ENCODE measurements at places on chromosomes 3 and 15. TPM values are rescaled to one million over a fixed set of nuclear protein-coding genes. Genes with fewer than 3 reads are reported as not detected.

DNA sequence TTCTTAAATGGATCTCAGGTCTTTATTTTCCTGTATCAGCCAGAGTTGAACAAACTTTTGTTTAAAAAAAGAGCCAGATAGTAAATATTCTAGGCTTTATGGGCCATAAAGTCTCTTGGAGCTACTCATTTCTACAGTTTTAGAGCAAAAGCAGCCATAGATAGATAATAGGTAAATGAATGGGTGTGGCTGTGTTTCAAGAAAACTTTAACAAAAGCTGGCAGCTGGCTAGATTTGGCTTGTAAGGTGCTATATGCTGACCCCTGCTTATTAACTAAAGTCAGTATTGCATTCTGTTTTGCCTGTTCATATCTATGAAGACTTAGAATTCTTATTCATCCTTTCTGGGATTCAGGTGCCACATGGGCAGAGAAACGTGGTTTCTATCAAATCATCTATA, 29.0 kb downstream of the MFN1 start:
- DNase-seq = no peak

DNA sequence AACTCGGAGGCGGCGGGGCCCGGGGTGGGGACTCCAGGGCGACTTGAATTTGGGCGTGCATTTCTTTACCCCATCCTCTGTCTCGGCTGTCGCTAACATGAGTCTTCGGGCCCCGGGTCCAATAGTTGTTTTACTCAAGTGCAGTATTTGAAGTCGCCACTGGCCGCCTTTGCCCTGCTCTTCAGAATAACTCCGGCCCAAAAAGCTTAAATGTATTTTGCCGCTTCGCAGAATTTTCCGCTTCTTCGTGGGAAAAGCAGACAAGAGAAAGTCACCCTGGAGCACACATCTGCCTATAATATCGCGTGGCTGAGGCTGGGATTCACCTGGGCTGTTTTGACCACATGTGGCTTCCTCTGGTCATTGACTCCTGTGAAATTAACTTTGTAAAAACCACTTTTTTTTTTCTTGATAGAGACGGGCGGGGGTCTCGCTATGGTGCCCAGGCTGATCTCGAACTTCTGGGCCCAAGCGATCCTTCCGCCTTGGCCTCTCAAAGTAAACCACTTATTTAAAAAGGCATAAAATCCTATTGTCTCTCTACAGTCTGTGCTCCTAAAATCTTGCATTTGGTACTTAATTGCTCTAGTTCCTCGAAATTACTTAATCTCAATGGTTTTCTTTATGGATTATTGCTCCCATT, 676 bp downstream of the CNOT10 start:
- DNase-seq = no peak

DNA sequence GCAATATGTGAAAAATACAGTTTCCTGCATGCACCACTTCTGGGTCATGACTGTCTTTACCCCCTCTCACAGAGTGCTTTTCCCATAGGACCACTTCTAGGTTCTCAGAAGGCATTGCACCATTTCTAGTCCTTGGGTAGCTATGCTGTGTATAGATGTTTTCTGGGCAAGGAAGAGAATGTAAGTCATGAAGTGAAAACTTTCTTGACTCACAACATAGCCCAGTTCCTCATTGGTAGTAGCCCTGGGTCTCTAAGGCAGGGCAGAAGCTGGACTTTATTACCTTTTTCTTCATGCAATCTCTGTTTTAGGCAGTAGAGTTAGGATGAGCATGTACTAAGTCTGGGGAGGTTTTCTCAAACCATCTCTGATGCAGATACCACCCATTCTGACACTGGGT, 203.1 kb downstream of the EPHB1 start:
- no peak for DNase-seq

DNA sequence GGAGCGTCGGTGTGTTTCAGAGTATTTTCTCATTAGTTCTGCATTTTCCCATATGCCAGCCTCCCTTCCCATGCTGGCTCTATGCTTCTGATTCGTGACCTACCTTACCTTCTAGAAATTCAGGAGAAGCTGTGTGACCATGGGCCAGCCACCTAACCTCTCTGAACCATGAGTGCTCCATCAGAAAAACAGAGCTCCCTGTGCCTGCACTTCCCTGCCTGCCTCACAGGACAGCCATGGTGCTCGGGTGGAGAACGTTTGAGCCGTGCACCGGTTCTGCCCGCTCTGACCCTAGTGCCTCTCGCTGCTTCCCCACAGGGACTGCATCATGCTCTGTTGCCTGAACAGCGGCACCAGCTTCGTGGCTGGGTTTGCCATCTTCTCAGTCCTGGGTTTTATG, 74.5 kb upstream of the SLC6A1 start:
- DNase-seq = no peak

DNA sequence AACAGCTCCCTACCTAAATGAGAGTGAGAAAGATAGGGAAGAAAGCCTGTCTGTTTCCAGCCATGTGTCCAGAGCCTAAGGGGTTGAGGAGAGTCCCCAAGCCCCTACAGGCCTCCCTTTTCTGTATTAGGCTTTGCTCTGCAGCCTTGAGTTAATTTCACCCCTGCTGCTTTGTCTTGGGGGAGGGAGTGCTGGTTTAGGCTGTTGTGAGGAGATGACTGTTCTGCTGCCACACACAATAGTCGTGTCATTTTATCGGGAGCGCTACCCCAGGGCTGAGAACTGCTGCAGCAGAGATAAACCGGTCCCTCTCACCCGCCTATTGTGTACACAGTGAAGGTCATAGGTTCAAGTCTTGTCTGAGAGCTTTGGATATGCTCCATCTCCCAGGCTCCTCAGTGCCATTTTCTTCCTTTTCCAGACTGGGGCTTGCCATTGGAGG, 1.4 kb downstream of the ZNF609 start:
- DNase-seq = no peak

ELL3 gene
- 3.0 TPM for total RNA-seq
